Motor neuron (in vitro differentiated cells): ENCODE measurements at places on chromosomes 12 and 14. TPM values are rescaled to one million over a fixed set of nuclear protein-coding genes. Genes with fewer than 3 reads are reported as not detected.

Gene SLC25A47
- 0.30 and 0.43 TPM in 2 replicates for total RNA-seq

Gene EPYC
- total RNA-seq = 0.09 TPM in 1 of 2 replicates, not detected in the other

Gene RBM23
- total RNA-seq = 43.8 and 48.7 TPM in 2 replicates

Gene TAS2R14
- 3.3 and 3.5 TPM in 2 replicates for total RNA-seq

Gene MIP
- total RNA-seq = 0.37 and 0.88 TPM in 2 replicates

Gene A2ML1
- 0.56 and 0.68 TPM in 2 replicates for total RNA-seq

Gene LBHD2
- 0.32 TPM in 1 of 2 replicates, not detected in the other for total RNA-seq
